ENCODE measurements at places on chromosomes 5 and 9. TPM values are rescaled to one million over a fixed set of nuclear protein-coding genes. Genes with fewer than 3 reads are reported as not detected.

The CFAP157 gene
- total RNA-seq = 0.27 TPM

The HTR4 gene
- not detected for total RNA-seq

The MATR3 gene
- 277 TPM for total RNA-seq

The PCDHB5 gene
- total RNA-seq = 42.8 TPM

The RNF180 gene
- total RNA-seq = 3.8 TPM

The NDOR1 gene
- 34.7 TPM for total RNA-seq

GRCh38 chr9:114035221-114035844 lies 42.8 kb downstream of the AMBP start:
- peak; percentile 19 for DNase-seq

- DNase-seq = no peak
These were observed 8.1 kb downstream of the SPDL1 start for GRCh38 chr5:169591636-169592035.

- no peak for DNase-seq
These were observed 125.5 kb downstream of the DIRAS2 start for GRCh38 chr9:90517103-90517502.

DNA sequence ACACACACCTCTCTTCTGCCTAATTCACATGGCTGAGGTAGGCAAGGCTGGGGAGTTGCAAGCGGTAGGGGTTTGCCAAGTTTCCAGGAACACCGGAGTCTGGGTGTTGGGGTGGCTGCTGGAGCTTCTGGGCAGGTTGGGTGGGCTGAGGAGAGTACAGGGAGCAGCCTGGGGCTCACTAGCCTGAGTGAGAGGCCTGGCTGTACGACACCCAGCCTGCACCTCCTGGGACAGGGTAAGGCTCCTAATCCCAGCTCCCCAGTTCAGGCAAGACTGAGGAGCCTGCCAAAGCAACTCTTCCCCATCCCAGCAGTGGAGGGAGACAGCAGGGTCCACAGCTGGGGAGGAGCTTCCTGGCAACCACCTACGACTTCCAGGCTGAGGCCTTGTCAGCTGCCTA lies 8.0 kb downstream of the SPAAR start:
- DNase-seq = no peak

- DNase-seq = no peak
These were observed 2.4 kb downstream of the SPAAR start for GRCh38 chr9:35911690-35912089.

GRCh38 chr9:71778085-71778484 lies 9.8 kb upstream of the CEMIP2 start:
- no peak for DNase-seq

DNA sequence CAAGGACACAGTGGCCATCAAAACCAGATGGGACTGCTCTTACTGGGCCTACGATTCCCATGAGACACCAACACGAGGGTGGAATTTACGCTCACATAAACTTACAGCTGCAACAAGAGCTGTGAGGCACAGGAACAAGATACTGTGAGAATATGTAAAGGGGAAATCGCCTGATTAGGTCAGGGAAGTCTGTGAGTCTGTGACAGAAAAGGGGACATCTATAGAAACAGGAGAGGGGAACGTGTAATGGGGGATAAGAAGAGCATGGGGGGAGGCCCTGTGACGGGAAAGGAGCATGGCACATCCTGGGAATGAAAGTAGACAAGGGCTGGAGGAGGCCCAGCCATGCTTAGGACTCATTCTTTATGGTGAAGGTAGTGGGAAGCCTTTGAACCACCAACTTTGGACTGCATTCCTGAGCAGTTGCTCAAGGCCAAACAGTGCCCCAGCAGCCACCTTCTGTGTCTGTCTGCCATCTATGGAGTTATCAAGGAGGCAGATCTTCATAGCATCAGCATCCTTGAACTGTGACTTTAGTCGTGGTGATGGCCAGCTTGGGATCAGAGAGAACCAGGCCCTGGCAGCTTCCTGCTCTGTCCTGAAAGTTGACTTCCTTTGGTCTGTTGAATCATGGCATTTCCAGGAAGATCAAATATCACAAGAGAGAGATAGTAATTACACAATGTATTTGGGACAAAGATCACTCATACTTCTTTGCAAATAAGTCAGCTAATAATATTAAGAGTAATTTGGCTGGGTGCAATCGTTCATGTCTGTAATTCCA lies 87.9 kb upstream of the FAM169A start:
- no peak for DNase-seq

GRCh38 chr9:33138768-33139167 lies 28.4 kb downstream of the B4GALT1 start:
- DNase-seq = no peak

Data from endodermal cell (in vitro differentiated cells).